Activated CD4-positive, alpha-beta T cell treated with anti-CD3 and anti-CD28 coated beads, Interleukin-2, amount 50 U/mL, for 4 hours (primary cell): ENCODE measurements at places on chromosomes 13 and 19.

DNA sequence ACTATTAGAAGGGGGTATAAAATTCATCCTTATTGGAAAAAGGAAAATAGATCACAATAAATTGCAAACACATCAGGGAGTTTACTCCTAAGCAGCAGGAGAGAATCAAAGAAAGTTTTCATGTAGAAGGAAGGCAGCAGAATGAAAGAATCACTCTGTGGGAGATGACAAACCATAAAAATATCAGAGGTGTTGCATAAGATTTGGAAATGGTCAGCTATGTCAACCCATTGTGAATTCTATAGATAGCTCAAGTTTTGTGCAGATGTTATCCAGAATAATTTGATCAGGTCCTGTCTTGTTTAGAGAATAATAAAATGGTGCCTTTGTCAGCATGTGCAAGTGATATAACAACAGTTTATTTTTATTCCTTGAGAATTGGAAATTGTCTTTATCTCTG is 622.4 kb downstream of the DCT start:
- DNase-seq: no peak

DNA sequence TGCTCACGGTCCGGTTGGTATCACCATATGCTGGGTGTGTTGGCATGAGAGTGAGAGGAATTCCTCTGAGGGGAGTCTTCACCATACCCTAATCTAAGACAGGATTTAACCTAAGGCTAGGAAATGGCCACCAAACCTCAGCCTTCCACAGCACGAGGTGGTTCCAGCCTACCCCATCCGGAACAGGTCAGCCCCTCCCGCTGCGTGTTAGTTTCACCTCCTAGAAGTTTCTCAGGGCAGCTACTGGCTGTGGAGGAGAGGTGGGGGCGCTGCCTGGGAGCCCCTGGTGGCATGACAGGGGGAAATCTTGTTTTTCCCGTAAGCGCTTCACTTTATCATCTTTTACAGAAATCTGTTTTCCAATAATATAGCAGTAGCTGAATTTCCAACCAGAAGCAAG is 55.1 kb downstream of the RGCC start:
- no peak for DNase-seq

DNA sequence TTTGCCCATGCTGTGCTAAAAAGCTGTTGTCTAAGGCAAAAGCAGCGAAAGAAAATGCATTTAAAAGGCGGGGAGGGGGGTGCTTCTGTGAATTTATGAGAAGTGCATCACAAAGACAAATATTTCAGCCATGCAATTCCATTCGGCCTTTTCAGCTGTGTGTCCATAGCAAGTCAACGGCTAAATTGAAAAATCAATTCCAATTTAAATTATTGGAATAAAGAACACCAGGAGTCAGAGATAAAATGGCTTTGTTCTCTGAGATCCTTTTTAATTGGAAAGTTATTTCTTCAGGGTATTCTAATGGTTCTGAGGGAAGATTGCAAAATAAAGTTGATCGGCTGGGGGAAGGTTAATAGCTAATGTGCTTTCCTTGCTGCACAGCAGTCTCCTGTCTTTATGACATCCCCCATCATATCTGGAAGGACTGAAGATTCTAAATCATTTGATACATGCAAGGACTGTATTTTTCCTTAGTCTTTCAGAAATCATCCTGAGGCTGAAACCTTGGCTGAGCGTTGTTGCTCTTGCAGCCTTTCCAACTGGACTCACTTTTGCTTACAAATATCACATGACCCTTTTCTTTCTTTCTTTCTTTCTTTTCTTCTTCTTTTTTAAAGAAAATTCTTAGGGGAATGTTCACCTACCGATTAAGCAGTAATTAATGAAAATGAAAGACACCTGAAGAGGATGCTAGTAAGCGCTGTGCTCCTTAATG is 647.1 kb downstream of the DACH1 start:
- no peak for DNase-seq

DNA sequence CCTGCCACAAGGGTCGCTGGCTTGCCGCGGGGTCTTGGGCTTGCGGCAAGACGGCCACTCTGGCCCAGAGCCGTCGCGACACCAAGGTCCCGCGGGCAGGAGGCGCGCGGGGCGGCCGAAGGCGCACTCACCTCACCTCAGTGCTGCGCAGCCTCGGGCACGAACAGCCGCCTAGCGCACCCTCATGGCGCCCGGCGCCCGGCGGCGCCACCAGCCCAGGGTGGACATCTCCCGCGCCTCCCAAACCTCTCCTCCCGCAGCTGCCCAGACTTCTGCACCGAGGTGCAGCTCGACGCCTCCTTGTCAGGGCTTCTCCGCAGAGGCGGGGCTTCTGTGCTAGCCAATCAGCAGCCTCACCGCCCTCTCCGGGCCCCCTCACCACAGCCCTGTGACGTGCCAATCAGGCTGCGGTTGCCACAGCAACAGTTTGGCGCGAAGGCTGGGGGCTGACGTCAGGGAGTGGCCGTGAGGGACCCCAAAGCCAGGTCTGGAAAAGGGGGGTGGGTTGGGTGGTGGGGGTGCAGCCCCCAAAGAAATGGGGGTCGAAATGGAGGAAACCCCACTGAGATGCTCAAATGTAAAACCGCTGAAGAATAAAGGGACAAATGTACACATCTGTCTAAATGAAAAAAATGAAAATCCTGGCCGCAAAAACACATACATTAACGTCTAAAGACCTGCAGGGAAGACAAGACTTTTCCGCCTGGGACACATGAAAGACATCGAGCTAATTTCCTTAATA is at the start of the genes PEG3 and ZIM2:
PEG3 (minus strand) TSS at position 276 of the 742 bp plus-strand sequence. CDS start 16,071 bp downstream, outside the sequence.
ZIM2 (minus strand) TSS at position 276 of the 742 bp plus-strand sequence. CDS start 16,449 bp downstream, outside the sequence.
- no peak for DNase-seq

- no peak for DNase-seq
Observed at GRCh38 chr19:14943601-14944000, 2.3 kb downstream of the OR7C2 start.

DNA sequence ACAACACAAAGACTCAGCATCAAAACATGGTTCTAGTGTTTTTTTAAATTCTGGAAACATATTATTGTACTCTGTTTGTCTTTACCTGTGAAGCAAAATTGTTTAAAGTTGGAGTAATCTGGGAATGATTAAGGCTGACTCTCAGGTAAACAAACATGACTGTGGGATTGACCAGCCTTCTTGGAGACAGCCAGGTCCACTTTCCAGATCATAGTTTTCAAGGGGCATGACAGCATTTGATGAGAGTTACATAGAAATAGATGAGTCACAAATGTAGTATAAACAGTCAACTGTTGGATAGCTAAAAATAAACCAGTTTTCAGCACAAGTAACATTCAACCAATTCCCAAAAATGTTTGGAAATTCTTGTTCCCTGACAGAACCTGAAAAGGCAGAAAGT is 1680.9 kb downstream of the OLFM4 start:
- DNase-seq: no peak

GRCh38 chr19:45502111-45502510 is 3.9 kb downstream of the PPM1N start:
- DNase-seq: no peak

DNA sequence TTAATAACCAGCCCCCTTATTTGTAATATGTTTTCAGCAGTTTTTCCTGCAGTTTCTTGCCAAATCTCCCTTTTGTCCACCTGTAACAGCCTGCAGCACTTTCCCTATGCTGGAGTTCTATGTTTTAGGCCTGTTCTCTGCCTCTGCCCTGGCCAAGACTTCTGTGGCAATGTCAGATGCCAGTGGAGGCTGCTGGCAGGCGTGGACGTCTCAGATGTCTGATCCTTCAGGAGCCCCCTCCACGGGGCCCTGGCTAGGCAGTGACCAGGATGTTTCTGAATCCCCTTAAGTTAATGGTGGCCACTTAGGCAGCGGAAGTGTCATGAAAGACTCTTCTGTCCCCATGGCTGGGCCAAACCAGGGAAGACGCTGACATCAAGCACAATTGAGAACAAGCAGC is 40.8 kb downstream of the SIPA1L3 start:
- DNase-seq: no peak
